ENCODE measurements at places on chromosomes 7 and 10.

- DNase-seq: no peak
These were observed 60.7 kb downstream of the ABCB4 start for GRCh38 chr7:87414794-87415188.

DNA sequence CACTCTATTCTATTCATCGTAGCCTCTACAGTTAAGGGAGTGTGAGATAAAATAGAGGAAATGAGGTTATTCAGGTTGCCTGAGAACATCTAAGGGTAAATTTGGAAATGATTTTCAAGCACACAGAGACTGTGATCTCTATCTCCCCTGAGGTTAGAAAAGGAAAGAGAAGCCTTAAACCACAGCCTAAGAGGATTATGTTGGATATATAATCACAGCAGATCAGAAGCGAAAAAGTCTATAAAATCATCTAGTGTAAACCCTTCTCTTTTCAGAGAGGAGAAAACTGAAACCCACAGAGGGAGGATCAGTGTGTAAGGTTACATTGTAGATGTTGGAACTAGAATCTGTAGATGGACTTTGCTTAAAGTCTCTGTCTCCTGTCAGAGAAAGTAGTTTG is 90.6 kb upstream of the SEMA3E start:
- no peak for DNase-seq

- DNase-seq: no peak
These were observed 39.0 kb downstream of the SVIL start for GRCh38 chr10:29595636-29596225.

DNA sequence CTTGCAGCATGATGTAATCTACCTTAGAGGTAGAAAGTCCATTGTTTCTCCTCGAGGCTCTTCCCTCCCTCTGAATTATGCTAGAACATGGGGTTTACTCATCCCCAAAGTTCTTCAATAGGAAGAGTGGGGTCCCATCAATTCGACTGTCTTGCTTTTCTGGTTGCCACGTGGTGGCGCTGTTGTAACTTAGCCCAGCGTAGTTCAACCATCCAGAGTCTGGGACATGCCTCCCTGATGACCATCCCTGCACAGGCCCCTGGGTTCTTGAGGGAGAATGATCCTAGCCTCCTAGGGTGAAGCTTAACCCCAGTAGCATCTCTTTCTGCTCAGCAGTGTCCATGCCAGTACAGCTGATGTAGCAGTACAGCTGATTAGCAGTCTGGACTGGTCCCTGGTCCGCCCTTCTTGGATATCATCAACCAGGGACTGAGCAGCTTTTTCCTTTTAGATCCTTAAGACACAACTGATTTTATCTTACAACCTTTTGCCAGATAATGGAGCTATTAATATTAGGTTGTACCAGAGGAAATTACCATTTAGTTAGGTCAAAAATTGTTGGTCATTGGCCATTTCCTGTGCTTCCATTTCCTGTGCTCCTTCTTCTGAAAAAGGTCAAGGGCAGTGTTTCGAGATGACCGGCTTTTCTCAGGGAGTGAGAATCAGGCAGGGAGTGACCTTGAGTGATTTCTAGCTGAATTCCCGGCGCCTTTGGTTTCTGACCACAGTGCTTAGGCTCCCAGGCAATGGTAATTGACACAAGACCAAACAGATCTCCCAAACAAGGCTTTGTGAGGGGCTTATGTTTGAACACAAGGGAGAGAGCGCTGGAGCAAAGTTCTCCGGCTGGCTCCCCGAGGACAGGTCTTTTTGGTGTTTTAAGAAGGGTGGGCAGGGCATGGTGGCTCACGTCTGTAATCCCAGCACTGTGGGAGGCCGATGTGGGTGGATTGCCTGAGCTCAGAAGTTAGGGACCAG is 65.4 kb downstream of the TACC2 start:
- no peak for DNase-seq

DNA sequence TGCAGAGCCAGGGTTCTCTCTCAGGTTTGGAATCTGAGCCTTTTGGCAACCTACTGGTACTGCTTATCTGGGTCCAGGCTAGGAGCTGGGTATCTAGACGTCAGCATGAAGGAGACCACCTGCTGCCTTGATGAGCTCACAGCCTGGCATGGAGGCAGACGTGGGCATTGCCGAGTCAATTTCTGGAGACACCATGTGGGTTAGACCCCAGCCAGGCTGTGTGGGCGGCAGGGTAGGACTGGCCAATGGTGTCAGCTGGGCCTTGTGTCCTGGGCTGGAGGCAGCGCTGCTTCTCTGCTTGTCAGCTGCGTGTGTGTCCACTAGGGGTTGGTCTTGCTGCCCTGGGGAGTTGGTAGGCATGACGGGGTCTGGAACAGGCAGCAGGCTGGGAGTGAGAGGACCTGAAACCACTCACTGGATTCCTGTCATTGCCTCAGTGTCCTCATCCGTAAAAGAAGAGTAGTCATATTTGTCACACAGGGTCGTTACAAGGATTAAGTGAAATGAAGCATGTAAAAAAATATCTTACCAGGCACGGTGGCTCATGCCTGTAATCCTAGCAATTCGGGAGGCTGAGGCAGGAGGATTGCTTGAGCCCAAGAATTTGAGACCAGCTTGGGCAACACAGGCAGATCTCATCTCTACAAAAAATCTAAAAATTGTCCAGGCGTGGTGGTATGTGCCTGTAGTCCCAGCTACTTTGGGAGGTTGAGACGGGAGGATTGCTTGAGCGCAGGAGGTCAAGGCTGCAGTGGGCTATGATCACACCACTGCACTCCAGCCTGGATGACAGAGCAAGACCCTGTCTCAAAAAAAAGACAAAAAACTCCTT is 31.7 kb upstream of the ANKRD2 start:
- DNase-seq: no peak

DNA sequence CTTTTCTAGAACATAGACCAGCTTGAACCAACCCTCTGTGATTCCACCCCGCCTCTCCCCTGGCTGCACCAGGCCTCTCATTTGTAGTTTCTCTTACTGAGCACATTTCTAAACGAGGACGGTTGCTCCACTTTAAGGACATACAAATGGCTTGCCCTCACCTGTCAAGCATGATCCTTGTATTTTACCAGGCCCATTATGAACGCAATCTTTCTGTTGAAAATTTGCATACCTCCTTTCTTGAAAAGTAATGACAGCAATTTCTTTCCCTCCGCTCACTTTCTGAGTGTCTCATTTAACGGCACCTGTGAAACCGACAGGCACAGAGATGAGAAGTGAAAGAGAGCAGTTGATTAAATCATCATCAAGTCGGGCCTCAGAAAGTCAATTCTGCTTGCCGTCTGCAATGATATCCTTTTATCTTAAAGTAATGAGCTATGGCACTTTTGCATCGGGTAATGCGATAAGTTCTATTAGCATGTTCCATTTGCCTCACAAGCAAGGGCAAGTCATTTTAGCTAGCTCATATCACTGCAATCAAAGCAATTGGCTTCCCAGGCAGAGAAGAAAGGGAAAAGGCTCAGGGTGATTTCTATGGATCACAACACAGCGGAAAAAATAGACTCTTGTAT is 705.6 kb upstream of the GALNT17 start:
- no peak for DNase-seq

DNA sequence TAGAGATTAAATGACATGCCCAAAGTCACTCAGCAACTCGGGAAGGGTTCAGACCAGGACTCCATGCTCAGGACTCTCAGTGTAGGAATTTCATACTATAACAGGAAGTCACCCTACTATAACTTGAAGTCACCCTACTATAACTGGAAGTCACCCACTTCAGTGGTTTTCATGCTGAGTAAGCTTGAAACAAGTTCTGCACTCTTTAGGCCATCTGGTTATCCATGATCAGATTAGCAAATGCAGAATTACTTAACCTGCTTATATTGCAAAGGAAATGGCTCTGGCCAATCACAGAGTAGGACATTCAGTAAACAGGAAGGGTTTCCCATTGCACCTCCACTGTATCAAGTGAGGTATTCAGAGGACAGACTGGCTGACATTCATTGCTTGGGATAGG is 1240.4 kb downstream of the GATA3 start:
- no peak for DNase-seq

DNA sequence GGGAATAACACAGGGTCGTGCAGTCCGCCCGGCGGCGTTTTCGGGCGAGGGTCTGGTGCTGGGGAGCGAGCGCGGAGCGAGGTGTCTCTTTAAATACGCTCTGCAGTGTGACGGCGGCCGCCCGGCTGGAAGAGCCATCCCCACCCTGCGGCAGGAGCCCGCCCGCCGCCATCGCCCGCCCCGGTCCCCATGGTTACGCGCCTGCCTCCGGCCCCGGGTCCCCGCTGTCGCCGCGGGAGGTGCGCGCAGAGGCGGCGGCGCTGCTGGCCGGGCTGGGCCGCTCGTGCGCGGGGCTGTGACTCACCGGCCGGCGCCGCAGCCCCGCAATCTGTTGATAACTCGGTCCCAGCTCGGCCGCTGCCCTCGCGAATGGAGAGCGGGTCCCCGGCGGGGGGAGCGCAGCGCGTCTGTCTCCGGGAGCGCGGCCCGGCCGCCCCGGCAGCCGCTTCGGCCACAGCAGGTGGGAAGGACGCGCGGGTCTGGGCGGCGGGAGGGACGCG is at the start of gene ADGRA1:
Gene ADGRA1, plus strand, starts transcription at position 246 of the 500 bp plus-strand sequence. CDS start 986 bp downstream, outside the sequence.
- no peak for DNase-seq

- DNase-seq: no peak
These were observed 298.3 kb downstream of the GALNT17 start for GRCh38 chr7:71430246-71430645.

DNA sequence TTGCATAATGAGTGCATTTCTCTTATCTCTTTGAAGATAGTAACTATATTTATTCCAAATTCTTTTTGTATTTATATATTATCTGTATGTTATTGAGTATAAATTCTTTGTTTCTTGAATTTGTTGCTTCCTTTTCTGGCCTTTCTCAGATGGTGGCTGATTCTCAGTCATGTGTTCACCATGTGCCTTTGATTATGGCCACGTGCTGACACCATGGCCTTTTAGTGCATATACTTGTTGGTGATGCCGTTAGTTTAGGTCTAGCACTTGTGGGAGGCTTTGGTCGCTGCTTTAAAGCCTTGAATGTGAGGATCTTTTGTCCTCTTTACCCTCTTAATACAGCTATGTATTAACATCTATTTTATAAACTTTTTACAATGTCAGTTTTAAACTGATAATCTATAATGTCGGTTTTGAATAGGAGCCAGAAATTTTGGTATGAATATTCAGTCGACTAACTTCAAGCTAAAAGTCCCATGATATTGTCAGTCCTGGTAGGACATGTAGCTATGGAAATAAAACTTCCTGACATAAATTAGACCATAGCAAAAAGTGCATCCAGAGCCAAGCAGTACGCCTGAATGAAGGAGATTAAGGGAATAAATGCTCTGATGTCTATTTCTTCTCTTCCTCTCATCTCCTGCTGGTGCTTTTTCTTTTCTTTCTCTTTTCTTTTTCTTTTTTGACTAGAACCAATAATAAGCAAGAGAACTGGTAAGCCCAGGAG is 130.3 kb downstream of the GNAI1 start:
- DNase-seq: no peak

DNA sequence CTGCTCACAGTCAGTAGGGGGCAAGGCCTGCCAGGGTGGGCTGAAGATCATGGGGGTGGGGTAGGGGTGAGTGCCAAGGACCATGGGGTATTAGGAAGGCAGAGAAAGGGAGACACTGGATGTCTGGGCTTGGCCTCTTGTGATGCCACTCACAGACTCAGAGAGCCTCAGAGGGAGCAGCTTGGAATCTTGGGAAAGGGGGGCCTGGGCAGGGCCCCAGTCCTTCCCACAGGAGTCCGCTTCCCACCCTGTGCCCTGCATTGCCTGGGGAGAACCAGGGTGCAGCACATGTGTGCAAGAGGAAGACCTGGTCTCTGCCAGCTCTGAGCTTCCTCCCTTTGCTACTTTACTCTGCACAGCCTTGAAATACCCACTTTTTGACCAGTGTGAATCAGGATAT is 4.3 kb downstream of the ADCY1 start:
- no peak for DNase-seq

GRCh38 chr7:143018931-143019330 is 8.0 kb downstream of the OR9A2 start:
- DNase-seq: no peak

- no peak for DNase-seq
These were observed 939 bp upstream of the VAX1 start for GRCh38 chr10:117138838-117139580.

GRCh38 chr7:159151231-159151630 is 6.6 kb upstream of the VIPR2 start:
- no peak for DNase-seq

GRCh38 chr7:47758546-47758945 is 176.6 kb upstream of the TNS3 start:
- no peak for DNase-seq

DNA sequence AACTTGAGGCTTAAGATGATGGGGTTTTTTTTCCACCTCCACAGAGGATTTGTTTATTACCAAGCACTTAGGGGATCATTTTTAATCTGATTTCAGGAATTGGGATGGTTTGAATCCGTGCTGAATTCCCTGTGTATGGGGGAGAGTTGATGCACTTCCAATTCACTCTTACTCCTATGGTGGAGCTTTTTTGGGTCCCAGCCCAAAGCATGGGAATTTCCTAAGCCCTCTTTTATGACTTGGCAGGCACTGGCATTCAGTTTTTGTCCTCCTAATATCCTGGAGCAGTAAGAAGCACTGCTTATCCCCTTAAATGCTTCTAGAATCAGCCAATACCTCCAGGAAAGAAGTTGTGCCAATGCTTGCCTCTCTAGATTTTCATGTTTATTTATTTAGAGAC is 78.7 kb downstream of the HYCC1 start:
- no peak for DNase-seq

DNA sequence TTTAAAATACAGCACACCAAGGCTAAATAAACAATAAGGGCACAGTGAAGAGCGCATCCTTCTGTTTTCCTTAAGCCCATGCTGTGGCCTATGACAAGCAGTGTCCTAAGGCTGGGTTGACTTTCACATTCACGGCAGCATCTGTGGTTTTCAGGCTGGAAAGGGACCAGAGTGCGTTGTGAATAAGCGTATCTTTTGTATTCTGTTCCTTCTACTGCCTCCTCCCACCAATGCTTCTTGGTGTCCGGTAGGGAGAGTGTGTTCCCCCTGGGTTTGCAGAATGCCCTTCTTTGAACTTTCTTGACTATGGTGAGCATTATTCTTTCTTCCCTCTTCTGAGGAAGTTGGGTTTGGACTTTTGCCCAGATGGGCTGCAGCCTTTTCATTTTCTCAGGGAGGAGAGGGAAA is 73.6 kb downstream of the ABCA13 start:
- no peak for DNase-seq

- DNase-seq: no peak
These were observed 66.7 kb upstream of the IL6 start for GRCh38 chr7:22660293-22660692.

GRCh38 chr10:4701016-4701415 is 125.0 kb upstream of the AKR1E2 start:
- no peak for DNase-seq

All from CD4-positive, alpha-beta T cell treated with Interleukin-6 for 4 hours (primary cell).